Nasal cavity respiratory epithelium epithelial cell of viscerocranial mucosa (primary cell): ENCODE measurements at places on chromosomes 5 and 9. TPM values are rescaled to one million over a fixed set of nuclear protein-coding genes. Genes with fewer than 3 reads are reported as not detected.

The SLC36A2 gene
- not detected in 2 replicates for total RNA-seq

The C7 gene
- total RNA-seq, result 0.14 TPM in 1 of 2 replicates, not detected in the other

The SLC22A4 gene
- 0.68 and 0.71 TPM in 2 replicates for total RNA-seq

The SOX30 gene
- total RNA-seq, result under 0.01 TPM in 1 of 2 replicates, not detected in the other

The ITK gene
- total RNA-seq, result not detected in 2 replicates

The RHOBTB3 gene
- total RNA-seq, result 3.4 and 48.1 TPM in 2 replicates

The TLX3 gene
- not detected in 2 replicates for total RNA-seq

The TARS1 gene
- total RNA-seq, result 452 and 491 TPM in 2 replicates

The PCDHGA4 gene
- total RNA-seq, result under 0.01 and 1.8 TPM in 2 replicates

The FOXD4L4 gene
- 0.34 and 0.43 TPM in 2 replicates for total RNA-seq

The GNE gene
- total RNA-seq, result 6.5 and 15.2 TPM in 2 replicates

The SERF1A gene
- total RNA-seq, result 2.3 and 3.1 TPM in 2 replicates

The PPP3R2 gene
- total RNA-seq, result not detected in 2 replicates

The CD74 gene
- total RNA-seq, result 2.4 and 23.1 TPM in 2 replicates

The EQTN gene
- total RNA-seq, result 0.14 TPM in 1 of 2 replicates, not detected in the other
